ENCODE measurements at places on chromosomes 7 and 10.

- DNase-seq: no peak
Measured at GRCh38 chr10:58593008-58593407, 80.3 kb downstream of the BICC1 start.

- no peak for DNase-seq
Measured at GRCh38 chr7:11261470-11261869, 287.8 kb downstream of the PHF14 start.

DNA sequence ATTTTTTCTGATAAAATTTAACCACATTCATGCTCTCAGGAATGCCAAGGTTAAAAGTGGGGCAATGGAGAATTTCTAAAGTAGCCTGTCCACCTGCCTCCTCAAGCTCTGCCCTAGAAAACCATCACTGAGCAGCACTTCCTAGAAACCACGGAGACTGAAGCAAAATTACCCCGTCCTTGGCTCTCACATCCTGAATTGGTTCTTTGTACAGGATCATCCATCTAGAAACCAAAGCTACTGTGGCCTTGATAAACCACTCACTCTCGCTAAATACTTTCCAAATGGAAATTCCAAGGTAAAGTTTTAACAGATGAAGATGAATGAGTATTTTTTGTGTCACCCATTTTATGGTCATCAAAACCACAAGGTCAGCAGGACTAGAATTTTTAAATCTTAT, 96.6 kb downstream of the AVL9 start:
- no peak for DNase-seq

DNA sequence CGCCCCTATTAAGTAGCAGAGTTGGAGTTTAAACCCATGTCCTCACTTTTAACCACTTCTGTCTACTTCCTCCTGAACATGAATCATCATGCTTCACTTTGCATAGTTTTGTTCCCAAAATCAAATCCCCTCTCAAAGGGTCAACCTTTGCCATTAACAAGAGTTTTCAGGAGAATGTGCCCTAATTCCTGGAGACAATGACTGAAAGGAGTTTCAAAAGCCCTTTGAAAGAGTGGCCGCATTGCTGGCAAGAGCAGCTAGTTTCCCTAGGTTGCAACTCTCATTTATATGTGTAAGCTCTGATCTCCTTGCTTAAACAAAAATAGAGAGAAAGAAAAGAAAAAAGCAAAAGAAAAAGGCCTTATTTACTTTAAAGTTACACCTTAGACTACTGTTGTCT, 9.2 kb downstream of the LGI1 start:
- no peak for DNase-seq

- DNase-seq: peak; percentile 70
Measured at GRCh38 chr10:88291289-88292184, 291.6 kb downstream of the RNLS start.

DNA sequence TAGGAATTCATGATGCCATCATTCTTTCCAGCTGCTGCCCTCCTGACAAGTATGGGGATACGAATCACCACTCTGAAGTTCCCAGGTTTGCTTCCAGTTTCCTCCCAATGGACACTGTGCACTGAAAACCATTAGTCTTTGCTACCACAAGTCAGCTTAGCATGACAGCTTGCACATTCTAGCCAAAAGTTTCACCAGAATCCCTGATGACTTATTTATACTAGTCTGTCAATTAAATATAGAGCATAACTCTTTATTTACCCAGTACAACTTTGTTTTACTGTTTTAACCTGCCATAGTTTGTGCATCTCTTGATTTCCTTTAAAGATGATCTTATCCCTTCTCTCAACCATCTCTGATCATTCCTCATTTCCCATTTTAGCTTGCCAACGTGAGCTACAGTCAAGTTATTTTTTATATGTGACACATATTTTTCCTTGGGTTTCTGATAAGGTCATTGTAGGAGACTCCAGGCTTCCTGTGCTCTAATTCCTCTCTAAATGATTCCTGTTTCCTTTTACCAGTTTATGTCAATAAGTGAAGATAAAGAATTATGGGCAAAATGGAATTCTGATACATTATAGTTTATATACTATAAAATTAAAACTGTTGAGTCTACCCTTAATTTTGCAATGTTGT, 167.5 kb upstream of the MEOX2 start:
- no peak for DNase-seq

DNA sequence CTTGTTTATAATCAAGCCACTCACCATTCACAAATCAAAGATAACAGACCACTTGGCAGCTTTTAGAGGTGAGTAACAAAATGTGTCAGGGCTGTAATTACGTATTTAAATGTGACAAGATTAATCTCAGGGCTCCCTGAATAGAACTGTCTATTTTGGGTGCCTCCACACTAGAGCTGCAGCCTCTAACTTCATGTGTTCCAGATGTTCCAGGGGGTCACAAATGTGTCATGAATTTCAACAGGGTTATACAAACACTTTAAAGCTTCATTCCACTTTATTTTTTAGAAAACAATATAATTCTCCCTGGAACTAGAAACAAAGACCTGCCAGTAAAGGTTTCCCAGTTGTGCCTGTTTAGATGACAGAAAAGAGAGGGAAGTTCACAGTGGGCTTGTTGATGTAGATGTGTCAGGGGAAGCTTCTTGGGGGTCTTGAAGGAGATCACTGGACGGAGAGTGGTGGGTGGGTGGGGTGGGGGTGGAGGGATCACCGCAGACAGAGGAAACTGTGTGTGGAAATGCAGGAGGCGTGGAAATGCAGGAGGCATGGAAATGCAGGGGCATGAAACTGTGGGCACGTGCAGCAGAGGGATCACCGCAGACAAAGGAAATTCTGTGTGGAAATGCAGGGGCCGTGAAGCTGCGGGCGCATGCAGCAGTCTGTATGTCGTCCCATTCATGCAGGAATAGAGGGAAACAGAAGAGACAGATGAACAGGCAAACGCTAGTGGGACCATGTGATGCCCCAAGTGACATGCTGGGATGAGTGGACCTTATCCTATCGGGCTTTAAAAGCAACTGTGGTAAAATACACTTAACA, 42.0 kb upstream of the TRIL start:
- no peak for DNase-seq

- DNase-seq: no peak
Measured at GRCh38 chr7:116194115-116194514, 16.2 kb upstream of the TES start.

- DNase-seq: no peak
Measured at GRCh38 chr7:158759245-158759614, 54.6 kb upstream of the NCAPG2 start.

DNA sequence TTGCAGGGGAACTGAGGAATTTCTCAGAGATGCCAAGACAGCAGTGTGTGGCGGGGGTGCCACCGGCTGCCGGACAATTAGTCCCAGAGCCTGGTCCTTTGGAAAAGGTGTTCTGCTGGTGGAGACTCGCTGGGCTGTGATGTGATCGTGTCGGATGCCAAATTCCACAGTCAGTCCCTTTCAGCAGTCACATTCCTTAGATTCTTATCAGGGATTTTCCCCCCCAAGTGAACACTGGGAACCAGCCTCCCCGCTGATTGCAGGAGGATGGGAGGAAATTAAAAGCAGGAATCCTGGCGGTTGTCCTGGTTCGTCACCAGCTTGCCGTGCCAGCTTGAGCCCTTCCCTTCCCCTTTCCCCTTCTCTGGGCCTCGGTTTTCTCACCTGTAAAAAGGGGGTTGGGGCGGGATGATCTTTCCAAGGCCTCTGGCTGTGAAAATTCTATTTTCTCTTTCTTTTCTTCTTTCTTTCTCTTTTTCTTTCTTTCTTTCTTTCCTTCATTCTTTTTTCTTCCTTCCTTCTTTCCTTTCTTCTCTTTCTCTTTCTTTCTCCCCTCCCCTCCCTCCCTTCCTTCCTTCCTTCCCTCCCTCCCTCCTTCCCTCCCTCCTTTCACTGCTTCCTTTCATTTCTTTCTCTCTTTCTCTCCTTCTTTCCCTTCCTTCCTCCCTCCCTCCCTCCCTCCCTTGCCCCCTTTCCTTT, 39.6 kb downstream of the COL26A1 start:
- peak; percentile 30 for DNase-seq

GRCh38 chr7:116367171-116367813, 132.2 kb upstream of the CAV2 start:
- DNase-seq: no peak

- DNase-seq: no peak
Measured at GRCh38 chr10:74730246-74730645, 96.2 kb upstream of the KAT6B start.

DNA sequence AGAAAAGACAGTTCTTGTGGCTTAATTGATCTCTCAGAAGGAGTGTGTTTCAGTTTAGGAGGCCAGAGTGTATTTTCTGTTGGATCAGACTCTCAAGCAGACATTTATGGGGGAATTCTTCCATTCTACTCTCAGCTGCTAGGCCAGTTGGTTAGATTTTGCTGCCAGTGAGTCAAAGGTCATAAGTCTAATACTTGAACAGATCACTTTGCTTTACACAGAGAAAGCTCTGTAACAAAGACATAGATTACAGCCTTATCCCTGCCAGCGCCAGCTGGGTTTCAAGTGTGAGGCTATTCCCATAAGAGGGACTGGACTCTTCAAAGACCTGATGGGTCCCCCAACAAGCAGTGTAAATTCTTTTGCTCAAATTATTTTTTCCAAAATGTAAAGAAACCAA, 145.6 kb upstream of the SEMA3C start:
- no peak for DNase-seq

DNA sequence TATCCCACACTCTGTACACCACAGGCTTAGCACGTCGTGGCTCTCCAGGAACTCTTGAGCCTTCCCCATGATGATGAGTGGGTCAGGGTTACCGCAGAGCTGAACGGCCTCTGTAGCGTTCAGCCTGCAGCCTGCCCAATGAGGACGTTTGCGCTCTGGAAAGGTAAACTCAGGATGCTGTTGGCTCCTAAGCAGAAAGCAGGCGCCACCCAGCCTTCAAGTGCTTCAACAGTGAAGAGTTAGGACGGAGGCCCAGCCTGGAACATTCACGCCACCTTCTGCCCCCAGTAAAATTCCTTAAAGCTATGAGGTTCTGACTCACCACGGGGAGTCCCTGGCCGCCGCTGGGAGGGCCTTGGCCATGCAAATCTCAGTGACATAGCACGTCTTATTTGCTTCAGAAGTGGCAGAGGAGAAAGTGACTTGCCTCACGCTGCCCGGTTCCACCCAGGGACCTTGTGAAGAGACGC, 161.5 kb upstream of the SH2B2 start:
- DNase-seq: no peak

DNA sequence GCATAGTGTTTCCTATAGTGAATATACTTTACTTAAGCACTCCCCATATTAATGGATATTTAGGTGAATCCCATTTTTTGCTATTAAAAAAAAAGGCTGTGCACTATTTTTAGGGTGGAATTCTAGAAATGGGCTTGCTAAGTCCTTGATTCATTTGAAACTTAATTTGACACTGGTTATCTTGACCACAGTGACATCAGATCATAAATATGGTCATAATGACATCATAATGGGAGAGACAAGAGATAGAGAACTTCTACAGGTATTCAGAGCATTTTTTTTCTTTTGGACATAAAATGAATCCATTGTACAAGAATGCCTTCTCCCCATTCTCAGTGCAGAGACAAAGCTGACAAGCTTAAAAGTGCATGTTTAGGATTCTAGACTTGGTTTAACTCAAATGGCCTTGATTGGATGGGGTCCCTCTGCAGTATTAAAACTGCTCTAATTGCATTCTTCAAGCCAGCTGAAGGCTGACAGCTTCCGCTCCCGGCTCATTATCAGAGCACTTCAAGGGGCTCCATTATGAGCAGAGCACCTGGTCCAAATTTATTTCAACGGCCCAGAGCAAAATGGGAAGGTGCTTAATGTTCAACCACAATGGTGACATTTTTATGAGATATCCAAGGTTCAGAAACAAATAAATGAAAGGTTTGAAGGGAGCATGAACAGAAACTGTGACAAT, 104.8 kb downstream of the JAZF1 start:
- DNase-seq: peak; percentile 82

- DNase-seq: no peak
Measured at GRCh38 chr7:151462306-151462779, 22.4 kb upstream of the CRYGN start.

DNA sequence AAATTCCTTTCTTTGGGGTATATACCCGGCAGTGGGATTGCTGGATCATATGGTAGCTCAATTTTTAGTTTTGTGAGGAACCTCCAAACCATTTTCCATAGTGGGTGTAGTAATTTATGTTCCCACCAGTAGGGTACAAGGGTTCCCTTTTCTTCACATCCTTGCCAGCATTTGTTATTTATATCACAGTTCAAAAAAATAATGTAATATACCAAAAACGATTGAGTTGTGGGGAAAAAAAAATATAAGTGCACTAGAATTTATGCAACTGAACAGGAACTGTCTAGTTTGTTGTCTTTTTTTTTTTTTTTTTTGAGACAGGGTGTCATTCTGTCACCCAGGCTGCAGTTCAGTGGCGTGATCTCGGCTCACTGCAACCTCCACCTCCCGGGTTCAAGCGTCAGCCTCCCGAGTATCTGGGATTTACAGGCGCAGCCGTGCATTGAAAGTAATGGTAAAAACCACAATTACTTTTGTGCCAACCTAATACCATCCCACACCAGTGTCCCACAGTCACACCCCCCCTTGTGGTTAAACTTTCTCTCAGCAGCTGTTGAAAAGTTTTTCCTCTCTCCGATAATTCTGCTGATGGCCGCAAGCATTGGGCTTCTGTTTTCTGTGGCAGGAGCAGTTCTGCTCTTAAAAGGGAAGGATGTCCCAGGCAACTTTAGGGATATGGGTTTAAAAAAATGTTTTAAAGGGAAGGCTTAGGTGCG, 6.8 kb upstream of the LAT2 start:
- DNase-seq: no peak

- no peak for DNase-seq
Measured at GRCh38 chr7:99525713-99526440, 21.4 kb downstream of the ZKSCAN5 start.

GRCh38 chr7:74329225-74329624, 40.0 kb downstream of the CLIP2 start:
- no peak for DNase-seq

DNA sequence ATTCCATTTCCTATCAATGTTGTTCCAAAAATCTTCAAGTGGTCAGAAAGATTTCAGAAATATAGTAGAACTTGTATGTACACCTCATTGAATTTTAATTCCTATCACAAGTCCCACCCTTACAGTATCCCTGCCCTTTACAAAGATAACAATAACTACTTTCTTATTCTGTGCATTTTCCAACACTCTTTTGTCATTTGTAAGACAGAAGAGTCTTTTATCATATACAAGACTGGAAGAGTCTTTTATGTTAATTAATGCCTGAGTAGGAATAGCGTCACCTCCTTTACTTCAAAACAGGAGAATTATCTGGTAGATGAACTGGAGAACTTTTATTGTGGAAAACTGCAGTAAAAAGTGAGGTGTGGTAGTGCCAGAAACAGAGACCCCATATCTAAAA, 193.9 kb upstream of the SEMA3C start:
- DNase-seq: no peak

- DNase-seq: no peak
Measured at GRCh38 chr7:106038916-106039315, 73.2 kb downstream of the SYPL1 start.

All from SK-N-DZ (cell line).